ENCODE measurements at places on chromosomes 7 and 10. TPM values are rescaled to one million over a fixed set of nuclear protein-coding genes. Genes with fewer than 3 reads are reported as not detected.

FBXO24 gene
- total RNA-seq: under 0.01 TPM

ENTPD1 gene
- 10.6 TPM for total RNA-seq

ZNF804B gene
- not detected for total RNA-seq

ANKRD1 gene
- total RNA-seq: 27.7 TPM

PRSS37 gene
- total RNA-seq: not detected

All from osteoblast (primary cell).